A172 (cell line): ENCODE measurements at places on chromosomes 4 and X. TPM values are rescaled to one million over a fixed set of nuclear protein-coding genes. Genes with fewer than 3 reads are reported as not detected.

The PPP3CA gene
- 40.6 and 48.0 TPM in 2 replicates for total RNA-seq

The FAM184B gene
- not detected in 2 replicates for total RNA-seq

The BEX5 gene
- total RNA-seq = not detected in 2 replicates

The BEX1 gene
- 22.1 and 35.8 TPM in 2 replicates for total RNA-seq

The CMC4 gene
- 25.6 and 38.7 TPM in 2 replicates for total RNA-seq

The SH3D19 gene
- 18.4 and 22.9 TPM in 2 replicates for total RNA-seq

The ATP2B3 gene
- total RNA-seq = not detected in 2 replicates

The AMBN gene
- 0.17 TPM in 1 of 2 replicates, not detected in the other for total RNA-seq
